Pancreas (tissue), 10 donors: ENCODE measurements at places on chromosomes 16 and 17.

DNA sequence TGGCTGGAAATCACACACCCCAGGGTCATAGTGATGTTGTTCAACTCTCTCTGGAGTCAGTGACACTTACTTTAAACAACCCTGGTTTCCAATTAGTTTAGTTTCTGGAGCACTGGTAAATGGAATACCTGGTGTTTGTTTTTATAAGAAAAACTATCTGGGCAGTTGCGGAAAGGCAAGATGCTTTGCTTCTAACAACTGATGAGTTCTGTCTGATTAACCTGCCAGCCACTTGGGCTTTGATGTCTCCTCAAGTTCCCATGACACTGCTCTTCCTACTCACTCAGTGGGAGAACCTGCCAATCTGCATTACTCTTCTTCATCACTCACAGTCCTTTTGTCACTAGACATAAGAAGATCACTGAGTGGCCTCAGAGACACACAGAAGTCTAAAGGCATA is 78.7 kb upstream of the MTMR4 start:
- no peak for DNase-seq

GRCh38 chr16:87761060-87761459 is 4.7 kb downstream of the KLHDC4 start:
- no peak for DNase-seq

GRCh38 chr17:75783803-75784472 is 668 bp upstream of the UNK start:
- DNase-seq, result peak; percentile 83

DNA sequence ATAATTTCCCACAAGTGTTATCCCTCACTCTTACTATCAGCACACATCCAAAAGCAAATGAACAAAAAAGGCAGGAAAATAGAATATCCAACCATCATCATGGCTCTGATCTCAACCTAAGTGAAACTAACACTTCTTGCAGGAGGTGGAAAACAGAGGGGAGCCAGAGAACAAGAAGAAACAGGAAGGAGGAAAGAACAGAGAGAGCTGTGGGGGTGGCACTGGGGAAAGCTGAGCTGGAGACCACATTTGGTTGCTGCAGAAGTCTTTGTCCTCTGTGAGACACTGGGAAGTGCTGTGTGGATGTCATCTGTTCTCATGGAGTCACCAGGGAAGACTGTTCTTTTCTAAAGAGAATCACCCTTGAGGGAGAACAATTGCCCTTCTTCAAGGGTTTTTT is 34.7 kb downstream of the GRB7 start:
- no peak for DNase-seq

- DNase-seq, result no peak
Observed at GRCh38 chr16:84717484-84717883, 17.7 kb downstream of the USP10 start.

DNA sequence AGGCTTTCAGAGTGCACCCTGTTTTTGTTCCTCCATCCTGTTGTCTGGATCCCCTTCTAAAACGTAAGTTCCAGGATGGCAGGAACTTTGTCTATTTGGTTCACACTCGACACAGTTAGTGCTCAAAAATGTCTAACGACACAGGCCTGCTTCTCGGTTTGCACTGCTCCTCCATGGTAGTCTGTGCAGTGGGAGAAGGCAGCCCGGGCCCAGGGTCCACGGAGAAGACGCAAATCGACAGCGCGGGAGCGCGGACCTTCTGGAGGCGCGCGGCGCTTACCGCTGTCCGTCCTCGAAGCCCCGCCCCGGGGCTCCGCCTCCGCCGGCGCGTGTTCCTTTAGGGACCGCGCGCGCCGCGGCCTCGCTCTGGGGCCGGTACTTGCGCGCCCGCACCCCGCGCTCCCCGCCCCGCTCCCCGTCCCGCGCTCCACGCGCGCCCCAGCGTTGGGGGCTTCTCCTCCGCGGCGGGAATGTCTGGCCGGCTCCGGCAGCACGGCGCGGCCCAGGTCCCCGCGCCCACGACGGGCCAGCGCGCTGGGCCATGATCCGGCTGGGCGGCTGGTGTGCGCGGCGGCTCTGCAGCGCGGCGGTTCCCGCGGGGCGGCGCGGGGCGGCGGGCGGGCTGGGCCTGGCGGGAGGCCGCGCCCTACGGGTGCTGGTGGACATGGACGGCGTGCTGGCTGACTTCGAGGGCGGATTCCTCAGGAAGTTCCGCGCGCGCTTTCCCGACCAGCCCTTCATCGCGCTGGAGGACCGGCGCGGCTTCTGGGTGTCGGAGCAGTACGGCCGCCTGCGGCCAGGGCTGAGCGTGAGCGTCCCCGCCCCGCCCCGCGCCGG is at the start of gene NT5M:
TSS of gene NT5M (plus strand) at position 364 of the 837 bp plus-strand sequence. CDS start at position 542, 178 bp downstream.
- peak; percentile 72 for DNase-seq

DNA sequence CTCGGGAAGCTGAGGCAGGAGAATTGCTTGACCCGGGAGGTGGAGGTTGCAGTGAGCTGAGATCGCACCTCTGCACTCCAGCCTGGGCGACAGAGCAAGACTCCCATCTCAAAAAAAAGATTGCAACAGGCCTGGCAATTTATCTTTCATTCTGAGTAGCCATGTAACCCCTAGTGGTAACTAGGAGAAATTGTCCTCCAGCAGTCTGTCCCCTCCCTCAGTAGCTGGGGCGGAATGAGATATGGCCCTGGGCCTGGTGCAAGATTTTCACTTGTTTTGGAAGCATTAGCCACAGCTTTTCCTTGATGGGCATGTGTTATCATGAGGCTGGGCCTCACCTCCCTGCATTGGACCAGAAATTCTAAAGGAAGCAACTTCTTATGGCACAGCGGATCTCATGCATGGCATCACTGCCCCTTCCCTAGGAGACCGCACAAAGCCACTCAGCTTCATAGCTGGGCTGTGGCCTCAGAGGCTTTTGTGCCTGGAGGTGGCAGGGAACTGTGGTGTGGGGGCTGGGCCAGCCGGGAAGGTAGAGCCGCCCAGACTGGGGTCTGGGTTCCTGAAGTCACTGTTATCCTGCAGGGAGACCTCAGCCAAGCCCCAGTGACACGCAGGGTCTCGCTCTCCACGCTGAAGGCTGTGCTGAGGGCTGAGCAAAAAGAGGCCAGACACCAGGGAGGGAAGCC is 13.4 kb downstream of the NATD1 start:
- DNase-seq, result no peak

DNA sequence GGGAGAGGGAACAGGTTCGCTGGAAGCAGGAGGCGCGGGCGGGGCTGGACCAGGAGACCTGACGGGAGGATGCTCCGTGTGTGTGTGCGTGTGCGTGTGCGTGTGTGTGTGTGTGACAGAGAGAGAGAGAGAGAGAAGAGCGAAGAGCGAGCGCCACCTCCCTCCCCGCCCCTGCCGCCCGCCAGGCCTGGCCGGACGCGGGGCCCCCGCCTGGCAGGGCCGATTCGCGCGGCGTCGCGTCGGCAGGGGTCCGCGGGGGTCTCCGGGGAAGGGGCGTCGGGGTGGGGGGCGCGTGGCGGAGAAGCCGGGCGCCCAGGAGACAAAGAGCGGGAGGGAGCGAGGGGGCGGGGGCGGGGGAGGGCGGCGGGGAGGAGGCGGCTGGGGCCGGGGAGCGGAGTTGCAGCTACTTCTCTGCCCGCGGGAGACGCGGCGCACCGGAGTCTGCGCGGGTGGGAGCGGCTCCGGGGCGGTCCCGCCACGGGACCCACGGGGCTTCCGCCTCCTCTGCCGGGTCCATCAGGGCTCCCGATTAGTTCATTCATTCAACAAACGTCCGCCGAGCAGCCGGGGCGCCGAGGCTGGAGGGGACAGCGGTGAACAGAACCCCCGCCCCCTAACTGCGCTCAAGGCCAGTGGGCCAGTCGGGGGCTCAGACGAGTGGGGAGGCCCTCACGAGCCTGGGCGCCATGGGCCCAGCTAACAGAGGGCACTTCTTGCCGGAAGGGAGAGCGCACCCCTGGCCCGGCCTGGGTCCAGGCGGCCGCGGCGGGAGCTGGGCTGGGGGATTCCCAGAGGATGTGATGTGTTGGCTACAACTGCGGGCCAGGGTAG is at the start of gene SAMD14:
TSS of gene SAMD14 (minus strand) at position 433 of the 831 bp plus-strand sequence. CDS start 5,201 bp downstream, outside the sequence.
- DNase-seq, result no peak

DNA sequence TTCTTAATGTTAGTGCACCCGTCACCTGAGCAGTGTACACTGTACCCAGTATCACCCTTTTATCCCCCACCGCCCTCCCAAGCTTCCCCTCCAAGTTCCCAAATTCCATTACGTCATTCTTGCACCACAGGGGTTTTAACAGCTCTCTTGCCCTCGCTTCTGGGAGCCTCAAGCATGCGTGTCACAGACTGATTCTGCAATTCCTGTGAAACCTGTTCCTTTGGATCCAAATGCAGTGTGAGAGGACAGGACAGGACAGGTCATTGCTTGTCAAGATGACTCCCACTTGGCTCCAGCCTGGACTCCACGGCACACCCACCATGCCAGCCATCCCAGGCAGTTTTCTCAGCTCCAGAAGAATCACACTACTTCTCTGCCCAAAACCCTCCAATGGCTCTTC is 44.1 kb downstream of the CYB5D2 start:
- DNase-seq, result no peak

DNA sequence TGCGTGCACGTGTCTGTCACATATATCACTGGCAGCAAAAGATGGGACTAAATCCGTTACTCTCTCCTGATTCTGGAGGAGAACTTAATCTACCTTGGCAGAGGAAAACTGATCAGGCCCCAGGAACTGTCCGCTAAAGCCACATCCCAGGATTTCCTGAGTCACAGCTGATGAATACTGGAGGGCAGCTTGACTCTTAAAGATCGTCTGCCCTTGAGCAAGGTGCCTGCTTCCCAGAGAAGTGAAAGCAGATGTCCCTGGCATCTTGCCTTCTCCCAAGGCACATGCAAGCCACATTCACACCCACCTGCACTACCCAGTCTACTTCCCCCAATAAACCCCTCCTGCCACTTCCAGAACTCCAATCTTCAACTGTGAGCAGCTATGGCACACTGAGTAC is 99.8 kb downstream of the CPPED1 start:
- no peak for DNase-seq

DNA sequence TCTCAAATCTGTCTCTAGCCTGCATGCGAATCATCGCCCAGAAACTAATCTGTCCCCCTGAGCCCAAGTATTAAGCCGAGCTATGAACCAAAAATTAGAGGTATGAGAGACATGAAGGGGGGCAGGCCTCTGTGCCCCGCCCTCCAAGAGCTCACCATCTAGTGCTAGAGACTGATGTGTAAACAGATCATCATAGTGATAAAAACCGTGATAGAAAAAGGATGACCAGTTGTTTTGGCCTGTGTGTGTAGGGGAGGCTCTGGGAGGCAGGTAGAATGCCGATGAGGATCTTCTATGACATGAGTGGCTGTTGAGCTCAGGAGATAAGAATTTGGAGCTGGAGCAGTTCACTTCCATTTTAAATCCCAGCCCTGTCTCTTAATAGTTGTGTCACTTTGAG is 89.1 kb upstream of the TBX2 start:
- no peak for DNase-seq

- DNase-seq, result no peak
Observed at GRCh38 chr16:28063591-28064061, at the start of gene GSG1L. TSS of gene GSG1L (minus strand) at chr16:28063714. CDS start at chr16:28063424, 290 bp downstream.
